Stimulated activated CD4-positive, alpha-beta T cell treated with anti-CD3 and anti-CD28 coated beads, Interleukin-2, amount 100 ng/mL, for 24 hours (primary cell): ENCODE measurements at places on chromosomes 12 and 14.

DNA sequence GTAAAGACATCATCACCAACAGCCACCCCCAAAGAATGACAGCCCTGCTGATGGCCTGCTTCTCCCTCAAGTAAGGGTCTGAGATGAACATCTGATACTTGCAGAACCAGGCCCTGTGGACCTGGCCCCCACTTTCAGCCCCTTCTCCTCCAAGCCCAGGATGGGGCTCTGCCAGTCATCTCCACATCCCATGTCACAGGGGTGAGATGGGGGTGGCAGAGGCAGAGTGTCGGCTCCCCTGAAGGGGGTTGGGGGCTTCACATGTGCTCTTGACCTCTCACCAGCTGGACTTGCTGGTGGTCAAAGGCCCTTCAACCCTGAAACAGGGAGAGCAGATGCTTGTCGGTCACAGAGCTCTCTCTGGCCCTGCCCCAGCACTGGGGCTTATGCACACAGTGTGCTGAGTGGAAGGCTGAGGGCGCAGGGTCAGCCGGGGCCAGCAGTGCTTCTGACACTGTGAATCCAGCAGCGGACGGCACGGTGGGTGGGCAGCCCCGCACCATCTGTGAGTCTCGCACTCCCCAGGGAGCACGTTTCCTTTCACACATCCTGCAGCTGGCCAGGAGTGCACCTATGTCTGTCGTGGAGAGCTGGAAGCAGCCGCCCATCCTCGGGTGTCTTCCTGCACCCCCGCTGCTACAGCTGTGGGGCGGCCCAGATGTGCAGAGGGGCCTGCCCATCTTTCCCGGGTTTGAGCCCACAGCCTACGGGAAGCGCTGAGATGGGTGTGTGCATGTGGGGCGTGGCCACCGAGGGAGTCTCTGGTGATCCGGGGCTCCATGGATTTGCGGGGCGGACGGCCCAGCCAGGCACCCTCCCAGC, 94.3 kb downstream of the ADGRD1 start:
- no peak for DNase-seq

GRCh38 chr14:24286996-24287395, 12.6 kb downstream of the DHRS1 start:
- no peak for DNase-seq

DNA sequence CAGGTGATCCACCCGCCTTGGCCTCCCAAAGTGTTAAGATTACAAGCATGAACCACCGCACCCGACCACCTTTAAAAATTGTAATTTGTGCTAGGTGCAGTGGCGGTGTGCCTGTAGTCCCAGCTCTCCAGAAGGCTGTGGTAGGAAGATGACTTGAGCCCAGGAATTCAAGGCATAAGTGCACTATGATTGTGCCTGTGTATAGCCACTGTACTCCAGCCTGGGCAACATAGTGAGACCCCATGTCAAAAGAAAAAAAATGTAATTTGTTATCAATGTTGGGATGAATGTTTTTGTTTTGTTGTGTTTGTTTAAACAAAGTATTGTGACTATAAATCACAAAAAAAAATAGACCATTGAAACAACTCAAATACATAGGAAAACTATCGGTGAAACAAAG, 43.1 kb upstream of the NAP1L1 start:
- no peak for DNase-seq

- DNase-seq: no peak
These were observed 2.0 kb upstream of the ALX1 start for GRCh38 chr12:85277900-85278597.
